ENCODE measurements at places on chromosomes 5 and 9. TPM values are rescaled to one million over a fixed set of nuclear protein-coding genes. Genes with fewer than 3 reads are reported as not detected.

GPR150 gene
- 0.82 TPM for total RNA-seq

OBP2B gene
- total RNA-seq: not detected

POU5F2 gene
- 2.7 TPM for total RNA-seq

PCDHA1 gene
- total RNA-seq: 0.06 TPM

LIFR gene
- total RNA-seq: 35.2 TPM

PTPN3 gene
- 3.6 TPM for total RNA-seq

TLX3 gene
- total RNA-seq: not detected

SPINK4 gene
- total RNA-seq: not detected

SV2C gene
- total RNA-seq: not detected

TXN gene
- total RNA-seq: 305 TPM

TMOD1 gene
- total RNA-seq: 5.1 TPM

ZNF366 gene
- total RNA-seq: 33.7 TPM

DIAPH1 gene
- 94.1 TPM for total RNA-seq

TNFSF8 gene
- total RNA-seq: not detected

GRCh38 chr5:36363101-36363500, 61.4 kb upstream of the RANBP3L start:
- no peak for DNase-seq

- no peak for DNase-seq
Observed at GRCh38 chr5:80254767-80255430, 949 bp downstream of the SERINC5 start.

DNA sequence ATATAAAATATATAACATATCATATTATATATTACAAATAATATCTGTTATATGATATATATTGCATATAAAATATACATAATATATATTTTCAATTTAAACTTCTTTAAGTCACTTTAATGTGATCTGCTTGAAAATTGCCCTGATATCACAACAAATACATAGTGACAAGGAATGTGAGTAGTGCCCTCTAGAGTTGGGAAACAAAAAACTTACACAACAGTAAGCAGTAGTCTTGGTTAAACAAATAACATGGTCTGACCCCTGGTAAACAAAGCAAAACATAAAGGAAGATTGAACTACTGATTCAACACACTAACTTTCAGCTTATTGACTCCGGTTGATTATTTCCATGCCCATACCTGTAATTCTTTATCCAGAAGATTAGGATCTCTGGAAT, 188.3 kb upstream of the NMUR2 start:
- no peak for DNase-seq

GRCh38 chr9:84111726-84112125, 131.1 kb downstream of the RMI1 start:
- DNase-seq: no peak

- no peak for DNase-seq
Observed at GRCh38 chr9:18636781-18637180, 162.8 kb downstream of the ADAMTSL1 start.

DNA sequence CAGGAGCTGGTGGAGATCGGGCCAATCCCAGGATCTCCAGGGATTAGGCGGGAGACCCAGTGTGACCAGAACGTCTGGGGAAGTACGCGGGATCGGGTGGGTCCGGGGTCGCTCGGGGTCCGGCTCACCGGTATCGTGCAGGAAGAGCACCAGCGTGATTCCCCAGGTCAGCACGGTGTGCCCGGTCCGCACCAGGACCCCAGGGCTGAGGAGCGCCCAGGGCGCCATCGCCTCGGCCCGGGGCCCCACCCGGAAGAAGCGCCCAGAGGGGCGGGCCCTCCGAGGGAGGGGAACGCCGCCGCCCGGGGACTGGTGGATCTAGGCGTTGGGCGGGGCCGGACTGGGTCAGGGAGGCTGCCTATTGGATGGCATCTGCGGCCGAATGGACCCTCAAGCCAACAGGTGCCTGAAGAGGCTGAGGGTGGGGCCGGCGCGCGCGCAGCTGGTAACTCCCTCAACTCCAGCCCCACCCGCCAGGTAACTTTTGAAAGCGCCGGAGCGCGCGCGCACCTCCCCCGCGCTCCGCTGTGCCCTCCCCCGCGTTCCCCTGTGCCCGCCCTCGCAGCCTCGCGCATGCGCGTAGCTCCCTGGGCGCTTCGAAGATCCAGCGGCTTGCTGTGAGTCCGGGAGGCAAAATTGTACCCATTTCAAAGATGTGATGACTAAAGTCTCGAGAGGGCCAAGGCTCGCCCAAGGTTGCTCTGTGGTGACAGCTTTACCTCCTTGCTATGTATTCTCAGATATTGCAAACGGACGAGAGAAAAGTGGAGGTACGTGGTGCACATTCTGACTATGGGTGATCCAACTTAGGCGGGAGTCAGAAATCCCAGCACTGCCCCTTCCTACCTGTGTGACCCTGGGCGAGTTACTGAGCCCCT, at the start of gene ZDHHC12:
Gene ZDHHC12, minus strand, starts transcription at position 262 of the 878 bp plus-strand sequence. Its CDS starts 34 bp downstream, at position 228.
- DNase-seq: peak; percentile 48

DNA sequence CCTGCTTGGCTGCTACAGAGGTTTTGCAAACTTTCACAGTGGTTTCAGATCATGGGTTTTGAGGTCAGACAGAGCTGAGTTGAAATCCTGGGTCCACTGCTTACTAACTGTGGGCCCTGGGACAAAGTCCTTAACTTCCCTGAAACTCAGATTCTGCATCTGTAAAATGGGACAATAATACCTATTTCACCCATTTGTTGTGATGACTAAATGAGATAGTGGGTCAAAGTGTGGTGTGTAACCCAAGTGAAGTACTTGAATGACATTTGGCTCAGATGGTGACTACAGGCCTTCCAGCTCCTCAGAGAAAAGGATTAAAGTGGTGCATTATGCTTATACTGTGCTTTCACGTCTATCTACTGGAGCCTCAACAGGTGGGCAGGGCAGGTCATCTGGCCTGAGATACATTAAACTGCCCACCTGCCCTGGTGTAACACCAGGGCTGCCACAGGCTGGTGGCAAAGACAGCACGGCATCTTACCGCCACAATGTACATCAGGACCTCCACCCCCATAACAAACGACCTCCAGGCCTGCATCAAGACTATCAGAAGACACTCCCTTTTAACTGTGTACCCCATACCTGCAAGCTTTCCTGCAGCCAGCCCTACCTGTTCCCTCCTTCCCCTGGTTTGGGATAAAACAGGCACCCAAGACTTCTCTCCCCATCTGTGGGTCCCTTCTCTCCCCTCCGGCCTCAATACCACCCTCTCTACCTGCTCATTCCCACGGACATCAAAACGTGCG, 846 bp upstream of the TRAF1 start:
- DNase-seq: no peak

DNA sequence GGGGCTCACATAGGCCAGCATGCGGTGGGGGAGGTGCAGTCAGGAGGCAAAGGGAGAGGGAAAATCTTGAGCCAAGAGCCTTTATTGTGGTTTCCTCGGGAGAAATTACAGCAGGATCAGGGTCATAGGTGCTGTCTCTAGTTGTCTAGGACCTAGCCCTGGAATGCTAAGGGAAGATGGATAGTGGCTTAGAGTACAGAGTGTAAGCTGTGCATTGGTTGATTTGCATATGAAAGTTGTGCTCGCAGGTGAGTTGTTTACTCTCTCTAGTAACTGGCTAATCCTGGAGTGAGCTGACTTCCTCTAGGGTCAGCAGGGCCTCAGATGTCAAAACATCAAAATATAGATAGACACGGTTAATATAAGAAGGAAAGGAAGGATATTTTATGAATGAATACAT, 877.7 kb downstream of the TLE4 start:
- no peak for DNase-seq

DNA sequence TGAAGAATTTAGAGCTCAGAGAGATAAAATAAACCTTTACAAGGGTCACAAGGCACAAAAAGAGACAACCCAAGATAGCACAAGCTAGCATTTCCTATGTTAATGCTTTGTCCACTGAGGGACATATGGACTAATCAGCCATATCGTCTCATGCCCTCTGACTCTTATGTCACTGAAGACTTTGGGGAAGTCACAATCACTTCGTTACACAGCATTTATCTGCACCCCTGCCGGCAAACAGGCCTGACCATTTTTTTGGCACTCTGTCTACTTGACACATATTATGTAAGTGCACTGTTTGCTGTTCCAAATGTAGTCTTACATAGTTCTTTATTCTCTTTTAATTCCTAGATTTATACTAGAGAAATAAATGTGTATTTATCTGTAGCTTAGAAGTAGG, 13.9 kb upstream of the BNC2 start:
- no peak for DNase-seq

GRCh38 chr5:88736494-88736893, 146.5 kb downstream of the MEF2C start:
- DNase-seq: no peak

- DNase-seq: no peak
Observed at GRCh38 chr5:10160241-10160640, 89.4 kb downstream of the ATPSCKMT start.

DNA sequence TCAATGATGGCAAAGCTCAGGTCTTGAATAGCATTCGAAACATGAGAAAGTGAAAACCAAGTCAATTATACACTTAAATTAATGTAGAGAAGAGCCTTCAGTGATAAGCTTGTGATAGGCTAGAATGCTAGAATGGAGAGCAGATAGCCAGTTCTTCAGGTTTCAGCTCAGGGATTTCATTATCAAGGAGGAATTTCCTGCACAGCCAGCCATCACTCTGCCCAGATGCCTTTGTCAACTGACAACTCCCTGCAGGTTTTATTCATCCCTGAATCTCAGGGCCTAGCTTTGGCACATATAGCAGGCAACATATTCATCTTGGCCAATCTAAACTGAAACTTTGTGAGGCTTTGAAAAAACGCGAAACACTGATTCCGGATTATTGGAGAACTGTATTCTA, 199.3 kb upstream of the CDH6 start:
- DNase-seq: no peak

GRCh38 chr9:114004221-114004716, 73.8 kb downstream of the AMBP start:
- DNase-seq: peak; percentile 18

- DNase-seq: no peak
Observed at GRCh38 chr5:150412319-150413175, at the start of gene CD74. CD74 (minus strand) TSS chr5:150412910; CDS start chr5:150412749, 161 bp downstream.

- no peak for DNase-seq
Observed at GRCh38 chr5:136062366-136063274, 33.8 kb downstream of the TGFBI start.

GRCh38 chr9:114437401-114437893, 49.7 kb upstream of the AKNA start:
- DNase-seq: no peak

GRCh38 chr9:112348257-112349007, 15.0 kb upstream of the PTBP3 start:
- DNase-seq: no peak

GRCh38 chr9:69831611-69832010, 11.0 kb downstream of the CFAP95 start:
- DNase-seq: no peak

DNA sequence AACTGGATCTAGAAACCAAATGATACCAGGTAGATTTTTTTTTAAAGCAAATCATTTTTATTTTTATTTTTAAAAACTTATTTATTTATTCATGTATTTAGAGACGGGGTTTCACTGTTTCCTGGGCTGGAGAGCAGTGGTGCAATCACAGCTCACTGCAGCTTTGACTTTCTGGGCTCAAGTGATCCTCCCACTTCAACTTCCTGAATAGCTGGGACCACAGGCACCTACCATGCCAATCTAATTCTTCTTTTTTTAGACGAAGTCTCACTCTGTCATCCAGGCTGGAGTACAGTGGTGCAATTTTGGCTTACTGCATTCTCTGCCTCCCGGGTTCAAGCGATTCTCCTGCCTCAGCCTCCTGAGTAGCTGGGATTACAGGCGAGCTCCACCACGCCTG, 41.3 kb upstream of the CDK20 start:
- no peak for DNase-seq

DNA sequence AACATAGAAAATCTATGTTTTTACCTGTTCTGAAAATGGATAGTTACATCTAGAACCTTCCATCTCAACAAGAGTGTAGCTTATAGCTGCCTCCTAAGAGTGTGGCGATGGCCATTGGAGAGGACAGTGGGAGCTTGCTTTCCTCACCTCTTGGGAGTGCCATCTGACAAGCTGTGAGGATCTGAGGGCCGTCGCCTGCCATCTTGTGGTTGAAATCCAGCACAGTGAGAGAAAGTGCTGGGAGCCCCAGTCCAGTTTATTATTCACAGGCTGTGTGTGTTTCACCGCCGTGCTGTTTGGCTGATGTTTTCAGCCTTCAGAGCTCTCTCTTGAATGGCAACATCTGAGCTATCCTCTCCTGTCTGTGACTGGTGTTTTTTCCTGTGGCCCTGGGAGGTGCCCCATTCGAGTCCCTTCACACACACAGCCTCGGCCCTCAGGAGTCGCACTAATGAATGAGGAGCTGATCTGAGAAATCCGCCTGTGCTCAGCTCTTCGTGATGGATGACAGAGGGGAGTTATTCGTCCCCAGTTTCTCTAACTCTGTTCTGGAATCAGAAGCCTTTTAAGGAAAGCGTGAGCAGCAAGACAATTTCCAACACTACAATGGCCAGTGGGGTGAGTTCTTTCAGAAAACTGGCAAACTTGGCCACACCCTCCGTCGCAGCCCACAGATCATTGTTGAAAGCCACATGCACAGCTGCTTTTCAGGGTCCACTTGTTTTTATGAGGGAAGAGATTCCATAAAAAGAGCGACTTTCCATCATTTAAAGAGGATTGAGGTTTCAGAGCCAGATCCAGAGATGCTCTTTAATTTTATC, 170.3 kb downstream of the PDZD2 start:
- DNase-seq: no peak

GRCh38 chr5:154478224-154478565, at the start of gene HAND1:
HAND1 (minus strand) TSS chr5:154478227; CDS start chr5:154478008, 219 bp downstream.
- no peak for DNase-seq

- DNase-seq: no peak
Observed at GRCh38 chr5:92674321-92674720, 906.7 kb downstream of the NR2F1-AS1 start.

- DNase-seq: no peak
Observed at GRCh38 chr5:98263084-98263483, 510.4 kb upstream of the RGMB start.

DNA sequence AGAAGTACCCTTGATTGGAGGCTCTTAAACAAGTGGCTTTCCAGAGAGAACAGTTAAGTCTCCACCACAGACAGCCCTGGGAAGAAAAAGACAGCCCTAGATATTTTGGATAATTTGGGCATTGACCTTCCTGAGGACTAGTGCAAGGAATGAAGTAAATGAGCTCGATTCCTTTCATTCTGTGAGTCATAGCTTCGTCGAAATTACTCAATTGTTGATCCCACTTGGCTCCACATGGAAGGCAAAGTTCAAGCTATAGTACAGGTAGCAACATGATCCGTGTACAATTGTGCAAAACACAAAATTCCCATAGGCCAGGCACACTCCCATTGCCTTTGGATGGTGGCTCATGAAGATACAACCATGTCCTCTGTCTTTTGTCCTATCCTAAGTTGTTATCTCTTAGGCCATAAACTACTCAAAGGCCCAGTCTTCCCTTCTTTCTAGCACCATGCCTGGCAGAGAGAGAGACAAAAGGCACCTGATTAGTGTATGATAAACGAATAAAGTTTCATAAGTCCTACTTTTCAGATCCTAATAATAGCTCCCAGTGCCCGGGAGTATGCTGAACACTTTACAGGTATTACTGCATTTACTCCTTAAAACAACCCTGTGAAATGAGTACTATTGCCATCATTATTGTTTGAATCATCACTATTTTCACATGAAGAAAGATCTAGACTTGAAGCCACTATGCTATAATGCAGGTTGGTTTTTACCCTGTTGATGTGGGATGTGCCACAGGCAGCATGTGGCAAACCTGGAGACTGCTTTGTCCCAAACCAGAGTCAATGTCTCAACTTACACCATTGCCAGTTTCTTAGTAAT, 116.7 kb upstream of the RANBP3L start:
- DNase-seq: no peak
